ENCODE measurements at places on chromosomes 13 and 19. TPM values are rescaled to one million over a fixed set of nuclear protein-coding genes. Genes with fewer than 3 reads are reported as not detected.

DNA sequence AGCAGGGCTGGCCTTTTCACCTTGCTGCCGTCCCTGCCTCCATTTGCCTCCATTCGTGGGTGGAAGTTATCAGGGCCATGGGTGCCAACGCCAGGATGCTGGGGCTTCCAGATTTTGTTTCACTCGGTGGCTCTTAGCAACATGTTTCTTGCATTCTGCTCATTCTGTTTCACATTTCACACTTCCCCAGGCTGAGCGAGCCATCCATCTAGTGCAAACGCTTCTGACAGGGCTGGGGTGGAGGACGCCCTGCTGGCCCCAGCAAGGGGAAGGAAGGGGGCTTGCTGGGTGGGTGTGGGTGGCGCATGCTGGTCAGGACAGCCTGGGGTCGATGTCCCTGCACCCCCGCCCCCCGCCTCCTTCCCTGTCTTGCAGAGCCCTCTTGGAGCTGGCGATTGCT, 165.2 kb downstream of the URI1 start:
- no peak for DNase-seq

GRCh38 chr19:23913931-23914330, 755 bp upstream of the ZNF726 start:
- DNase-seq = no peak

DNA sequence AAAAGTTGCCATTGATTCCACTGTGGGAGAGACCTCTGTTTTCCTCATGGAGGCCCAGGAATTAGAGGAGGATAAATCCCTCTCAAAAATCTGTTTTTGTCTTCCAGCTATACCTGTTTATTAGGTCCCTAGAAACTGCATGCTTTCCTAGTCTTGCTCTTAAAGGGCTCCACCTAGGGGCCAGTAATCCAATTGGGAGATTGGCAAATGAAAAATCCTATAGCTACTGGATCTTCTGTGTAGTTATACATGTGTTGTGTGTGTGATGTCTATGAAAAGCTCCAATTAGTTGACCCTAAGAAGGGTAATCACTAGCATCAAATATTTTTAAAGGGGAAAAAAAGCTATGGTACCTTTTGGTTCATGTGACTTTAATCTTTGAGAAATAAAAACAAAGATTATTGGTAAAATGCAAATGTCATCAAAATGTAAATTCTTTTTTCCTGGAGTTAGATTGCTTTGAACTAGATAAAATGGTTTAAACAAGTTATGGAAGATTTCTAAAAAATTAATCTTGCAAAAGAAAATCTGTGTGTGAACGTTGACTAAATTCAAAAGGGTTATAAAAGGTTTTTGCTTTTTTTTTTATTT, 63.4 kb upstream of the C1QTNF9B start:
- no peak for DNase-seq

DNA sequence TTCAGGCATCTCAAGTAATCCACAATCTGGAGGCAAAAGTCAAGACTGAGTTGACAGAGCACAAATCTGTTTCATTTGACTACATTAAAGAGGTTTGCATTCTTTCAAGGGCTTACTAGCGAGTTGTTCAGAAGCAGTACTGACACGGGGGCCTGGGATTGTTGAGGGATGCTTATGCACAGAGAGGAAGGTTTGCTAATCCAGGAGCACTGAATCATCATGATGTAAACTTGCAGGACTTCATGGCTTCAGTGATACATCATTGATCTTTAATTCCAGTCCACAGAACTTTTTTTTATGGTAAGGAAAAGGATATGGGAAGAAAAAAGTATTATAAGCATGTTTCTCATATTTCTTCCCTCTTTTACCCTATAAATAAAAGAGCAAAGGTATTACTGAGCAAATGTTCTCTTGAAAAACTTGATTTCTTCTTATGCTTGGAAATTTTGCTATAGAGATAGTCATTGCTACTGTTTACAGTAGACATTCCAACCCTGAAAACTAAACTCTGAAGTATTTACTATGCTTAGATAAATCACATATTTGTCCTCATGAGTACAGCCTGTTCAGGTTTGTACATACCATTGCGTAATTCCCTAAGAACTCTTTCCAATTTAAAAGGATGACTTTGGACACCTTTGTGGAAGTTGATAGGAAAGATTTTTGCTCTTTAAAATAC, 65.8 kb upstream of the KPNA3 start:
- peak; percentile 41 for DNase-seq

DNA sequence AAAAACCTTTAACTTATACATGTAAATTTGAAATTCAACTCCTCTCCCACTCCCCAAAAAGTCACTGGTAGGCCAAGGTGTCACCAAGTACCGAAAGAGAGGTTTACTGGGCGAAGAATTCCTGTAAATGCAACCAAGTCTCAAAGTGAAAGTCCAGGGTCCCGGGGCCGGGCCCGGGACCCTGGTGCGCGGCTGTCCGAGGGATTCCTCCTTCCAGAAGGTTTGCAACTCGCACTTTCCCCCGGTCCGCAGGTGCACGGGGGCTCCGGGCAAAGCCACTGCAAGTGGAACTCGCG, 1.1 kb downstream of the STK24 start:
- no peak for DNase-seq

KCNN4 gene
- 43.0 TPM for total RNA-seq
